ENCODE measurements at places on chromosomes 7 and 10.

DNA sequence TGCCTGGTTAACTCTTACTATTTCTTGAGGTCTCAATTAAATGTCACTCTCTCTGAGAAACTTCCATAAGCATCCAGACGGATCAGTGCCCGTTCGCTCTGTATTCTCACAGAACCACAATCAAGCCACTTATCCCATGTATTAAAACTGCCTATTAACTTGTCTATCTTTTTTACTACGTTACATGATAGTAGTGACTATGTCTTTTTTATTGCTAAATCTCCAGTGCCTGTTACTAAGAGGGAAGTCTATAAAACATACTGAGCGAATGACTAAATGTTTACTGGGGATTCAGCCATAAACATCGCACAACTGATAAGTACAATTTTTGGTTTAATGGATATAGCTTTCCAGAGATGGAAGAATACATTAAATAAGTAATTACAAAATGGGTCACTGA is 399.9 kb downstream of the NXPH1 start:
- no peak for DNase-seq

DNA sequence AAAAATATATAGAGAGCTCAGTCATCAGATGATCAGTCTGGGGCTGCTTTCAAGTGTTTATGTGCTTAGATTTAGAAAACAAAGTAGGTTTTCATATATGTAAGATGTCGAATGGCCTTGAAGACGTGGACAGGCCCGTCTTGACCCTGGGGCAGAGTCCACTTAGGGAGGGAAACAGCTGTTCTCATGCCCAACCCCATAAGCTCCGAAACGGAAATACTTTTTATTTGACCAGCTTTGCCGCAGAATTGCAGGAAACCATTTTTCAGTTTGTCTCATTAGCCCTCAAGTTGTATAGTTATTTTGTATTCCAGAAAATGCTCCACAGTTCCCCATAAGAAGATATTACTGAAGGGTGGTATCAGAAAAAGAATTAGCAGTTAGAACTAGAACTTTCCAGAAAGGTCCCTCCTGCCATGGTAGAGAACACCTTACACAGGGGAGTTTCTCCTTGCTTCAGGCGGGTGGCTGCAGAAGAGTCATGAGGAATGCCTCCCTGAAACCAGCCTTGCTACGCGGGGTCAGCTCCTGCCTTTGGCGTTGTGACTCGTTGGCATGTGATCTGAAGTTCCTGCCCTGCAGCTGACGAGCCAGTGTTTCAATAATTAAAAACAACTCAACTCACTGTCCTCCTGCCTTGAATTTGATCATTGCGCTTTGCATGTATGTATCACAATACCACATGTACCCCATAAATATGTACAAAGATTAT is 192.7 kb downstream of the CELF2 start:
- peak; percentile 27 for DNase-seq

GRCh38 chr10:86314616-86315548 is 51.7 kb downstream of the GRID1 start:
- no peak for DNase-seq

- DNase-seq = no peak
These were observed 1.5 kb upstream of the AUTS2 start for GRCh38 chr7:69596723-69597277.

DNA sequence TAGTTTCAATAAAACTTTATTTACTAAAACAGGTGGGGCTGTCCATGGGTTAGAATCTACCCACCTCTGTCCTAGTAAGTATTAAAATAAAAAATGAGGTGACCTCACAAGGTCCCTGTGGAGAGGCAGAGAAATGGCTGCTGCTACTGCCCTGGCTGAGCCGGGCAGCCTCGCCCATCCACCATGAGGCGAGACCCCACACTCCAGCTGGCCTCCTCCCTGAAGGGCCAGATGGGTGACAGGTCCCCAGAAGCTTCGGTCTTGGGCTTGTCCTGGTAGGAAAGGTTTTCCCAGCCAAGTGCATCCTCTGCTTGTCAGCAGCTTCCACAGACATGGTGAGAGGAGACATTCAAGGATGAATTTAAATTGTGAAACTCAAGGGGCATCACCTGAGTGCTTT is 565.8 kb downstream of the PTPRN2 start:
- DNase-seq = no peak

Data from CD4-positive, alpha-beta T cell treated with Interleukin-17A for 4 hours (primary cell).